Lung (tissue), 17 donors: ENCODE measurements at places on chromosomes 2 and 18.
A peak's percentile ranks its signal among the peaks of the same experiment; 100 is the strongest.

DNA sequence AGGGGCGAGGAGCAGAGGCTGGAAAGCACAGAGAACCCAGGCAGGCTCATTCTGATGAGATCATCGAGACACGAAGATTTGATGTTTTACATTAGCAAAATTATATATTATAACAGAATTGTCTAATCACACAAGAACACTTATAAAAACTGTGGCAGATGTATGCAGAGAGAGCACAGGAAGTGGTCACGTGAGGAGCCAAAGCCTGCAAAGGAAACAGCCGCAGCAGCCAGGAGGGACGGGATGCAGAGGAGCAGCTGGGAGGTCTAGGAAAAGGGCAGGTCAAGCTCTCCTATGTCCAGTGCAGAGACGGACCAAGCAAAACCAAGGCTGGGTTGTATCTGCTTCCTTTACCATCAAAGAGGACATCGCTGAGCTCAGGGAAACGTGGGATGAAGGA, 355.1 kb upstream of the MYT1L start:
- no peak for DNase-seq

- no peak for DNase-seq
These were observed 76.2 kb upstream of the ZNF532 start for GRCh38 chr18:58788470-58788869.

DNA sequence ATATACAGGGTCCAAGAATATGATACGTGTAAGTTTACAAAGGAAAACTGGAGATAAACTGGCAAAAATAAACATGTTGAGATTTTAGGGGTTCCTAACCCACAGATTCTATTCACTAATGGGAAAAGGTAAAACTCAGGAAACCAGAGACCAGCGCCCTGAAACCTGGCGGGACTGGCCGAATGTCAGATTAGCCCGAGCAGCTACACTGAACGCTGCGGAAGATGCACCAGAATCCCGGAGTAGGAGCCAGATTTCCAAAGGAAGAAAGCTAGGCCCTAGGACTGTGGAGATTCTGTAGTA, 679 bp upstream of the WDR75 start:
- no peak for DNase-seq

GRCh38 chr18:3692113-3692621, 242.2 kb downstream of the TGIF1 start:
- no peak for DNase-seq

DNA sequence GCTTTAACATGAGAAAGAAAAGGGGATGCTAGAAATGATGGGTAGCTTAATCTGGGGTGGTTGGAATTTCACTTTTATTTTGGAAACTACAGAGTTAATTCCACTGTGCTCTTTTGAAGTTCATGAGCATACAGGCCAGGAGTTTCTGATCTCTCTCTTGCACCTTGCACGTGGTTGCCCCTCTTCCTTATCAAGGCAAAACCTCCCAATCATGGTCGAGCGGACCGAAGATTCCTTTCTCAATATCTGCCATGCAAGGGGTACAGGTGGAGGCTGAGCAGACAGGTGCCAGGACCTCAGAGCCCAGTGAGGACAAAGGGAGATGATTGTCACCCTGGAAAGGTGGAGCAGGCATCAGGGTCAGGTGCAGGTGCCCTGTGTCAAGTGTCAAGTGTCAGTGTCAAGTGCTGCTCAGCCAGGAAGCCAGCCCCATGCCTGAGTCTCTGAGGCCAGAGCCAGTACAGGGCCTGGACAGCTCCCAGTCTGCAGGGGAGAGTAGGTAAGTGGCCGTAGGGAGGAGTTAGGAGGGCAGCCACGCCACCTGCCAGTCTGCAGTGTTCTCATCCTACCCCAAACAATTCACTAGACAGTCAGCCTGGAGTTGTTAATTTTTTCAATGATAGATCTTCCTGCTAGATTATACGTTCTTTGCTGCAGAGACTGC, 42.2 kb downstream of the LPIN1 start:
- DNase-seq, result no peak

GRCh38 chr2:49714454-49714853, 560.1 kb upstream of the FSHR start:
- no peak for DNase-seq

DNA sequence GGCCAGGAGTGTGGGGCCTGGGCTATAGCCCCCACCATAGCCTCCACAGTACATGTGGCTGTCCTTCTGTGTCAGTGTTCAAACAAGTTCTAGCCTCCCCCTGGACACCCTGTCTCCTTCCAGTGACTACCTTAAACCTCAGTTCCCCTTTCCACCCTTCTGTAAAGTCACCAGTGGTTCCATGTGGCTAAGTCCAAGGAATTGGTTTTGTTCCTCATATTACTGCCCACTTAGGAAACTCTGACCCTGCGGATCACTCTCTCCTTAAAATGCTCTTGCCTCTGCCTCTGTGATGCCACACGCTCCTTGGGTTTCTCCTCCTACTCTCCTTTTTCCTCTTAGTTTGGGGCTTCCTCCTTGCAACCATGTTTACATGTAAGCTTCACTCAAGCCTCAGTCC, 27.8 kb upstream of the REL start:
- DNase-seq, result no peak

DNA sequence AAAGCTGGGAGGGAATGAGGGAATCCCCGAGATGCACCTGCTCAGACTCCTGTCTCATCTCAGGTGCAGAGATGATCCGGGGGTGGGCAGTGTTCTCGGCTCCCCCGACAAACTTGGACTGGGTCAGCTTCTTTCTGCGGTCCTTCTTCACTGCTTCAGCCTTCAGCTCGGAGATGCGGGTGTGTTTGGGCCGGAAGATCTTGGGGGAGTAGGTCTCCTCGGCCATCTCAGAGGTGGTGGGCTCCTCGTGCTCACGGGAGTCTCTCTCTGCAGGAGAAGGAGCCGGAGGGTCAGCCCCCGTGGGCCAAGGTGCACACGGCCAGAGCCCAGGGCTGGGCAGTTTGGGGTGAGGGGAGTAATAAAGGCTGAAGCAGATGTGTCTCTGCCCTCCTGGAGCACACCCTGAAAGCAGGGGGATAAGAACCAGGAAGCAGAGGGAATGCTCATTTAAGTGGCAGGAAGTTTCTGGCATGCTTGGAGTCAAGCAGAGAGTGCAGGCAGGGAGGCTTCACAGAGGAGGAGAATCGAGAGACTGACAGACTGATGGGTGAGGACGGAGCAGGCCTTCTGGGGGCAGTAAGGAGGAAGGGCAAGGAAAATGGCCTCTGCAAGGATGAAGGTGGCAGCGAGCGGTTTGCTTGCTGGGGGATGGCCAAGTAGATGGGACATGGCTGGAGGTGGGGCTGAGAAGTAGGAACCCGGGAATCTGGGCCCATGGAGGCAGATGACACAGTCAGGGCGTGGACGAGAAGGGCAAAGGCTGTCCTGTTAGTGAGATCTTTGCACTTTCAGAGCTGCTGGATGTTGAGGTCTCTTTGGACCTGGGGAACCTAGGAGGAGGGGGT, 16.3 kb downstream of the IGFBP5 start:
- DNase-seq, result no peak

GRCh38 chr18:13872373-13872772, 43.0 kb downstream of the MC2R start:
- no peak for DNase-seq

DNA sequence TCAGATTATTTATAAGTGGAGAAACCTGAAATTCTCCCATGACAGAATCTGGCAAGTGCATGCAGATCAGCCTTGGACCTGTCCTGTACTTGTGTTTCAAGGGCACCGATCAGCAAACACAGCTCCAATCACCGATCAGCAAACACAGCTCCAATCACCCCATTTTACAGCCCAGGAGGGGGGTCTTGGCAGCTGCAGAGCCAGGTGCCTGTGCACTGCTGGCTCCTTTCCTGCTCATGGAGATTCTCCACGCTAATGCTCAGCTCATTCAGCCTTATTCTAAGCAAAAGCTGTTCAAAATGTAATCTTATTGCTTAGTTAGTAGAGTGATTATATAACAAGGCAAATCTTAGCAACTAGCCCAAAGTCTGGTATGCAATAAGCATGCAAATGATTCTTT, 623.1 kb upstream of the HS6ST1 start:
- DNase-seq, result peak; percentile 4

- no peak for DNase-seq
These were observed 5.2 kb upstream of the HOXD4 start for GRCh38 chr2:176146101-176146500.

DNA sequence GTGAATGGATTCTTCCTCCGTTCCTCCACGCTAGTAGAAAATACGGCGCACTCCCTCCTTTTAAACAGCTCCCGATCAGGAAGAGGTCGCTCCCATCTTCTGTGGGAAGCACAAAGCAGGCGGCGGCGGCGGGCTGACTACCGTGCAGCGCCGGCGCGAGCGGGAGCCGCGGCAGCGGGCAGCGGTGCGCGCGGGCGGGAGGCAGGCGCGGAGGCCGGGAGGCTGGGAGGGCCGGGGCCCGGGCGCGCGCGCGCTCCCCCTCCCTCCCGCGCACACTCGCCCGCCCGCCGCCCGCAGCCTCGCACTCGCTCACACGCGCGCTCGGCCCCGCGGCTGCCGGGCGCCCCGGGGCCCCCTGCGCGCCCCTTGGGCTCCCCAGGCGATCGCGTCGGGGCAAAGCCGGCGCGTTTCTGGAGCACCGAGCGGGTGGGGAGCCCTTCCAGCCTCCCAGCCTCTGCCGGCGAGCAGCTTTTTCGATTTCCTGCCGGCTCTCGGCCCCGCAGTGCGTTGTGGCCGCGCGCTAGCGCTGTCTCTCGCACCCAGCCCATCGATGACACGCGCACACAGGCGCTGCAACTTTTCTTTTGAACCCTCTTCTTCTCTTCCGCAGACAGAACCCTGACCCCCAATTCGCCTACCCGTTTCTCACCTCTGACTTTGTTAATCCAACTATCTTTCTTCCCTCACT, at the start of gene SLC8A1:
SLC8A1 (minus strand) TSS at position 173 of the 688 bp plus-strand sequence.
- DNase-seq, result peak; percentile 57

DNA sequence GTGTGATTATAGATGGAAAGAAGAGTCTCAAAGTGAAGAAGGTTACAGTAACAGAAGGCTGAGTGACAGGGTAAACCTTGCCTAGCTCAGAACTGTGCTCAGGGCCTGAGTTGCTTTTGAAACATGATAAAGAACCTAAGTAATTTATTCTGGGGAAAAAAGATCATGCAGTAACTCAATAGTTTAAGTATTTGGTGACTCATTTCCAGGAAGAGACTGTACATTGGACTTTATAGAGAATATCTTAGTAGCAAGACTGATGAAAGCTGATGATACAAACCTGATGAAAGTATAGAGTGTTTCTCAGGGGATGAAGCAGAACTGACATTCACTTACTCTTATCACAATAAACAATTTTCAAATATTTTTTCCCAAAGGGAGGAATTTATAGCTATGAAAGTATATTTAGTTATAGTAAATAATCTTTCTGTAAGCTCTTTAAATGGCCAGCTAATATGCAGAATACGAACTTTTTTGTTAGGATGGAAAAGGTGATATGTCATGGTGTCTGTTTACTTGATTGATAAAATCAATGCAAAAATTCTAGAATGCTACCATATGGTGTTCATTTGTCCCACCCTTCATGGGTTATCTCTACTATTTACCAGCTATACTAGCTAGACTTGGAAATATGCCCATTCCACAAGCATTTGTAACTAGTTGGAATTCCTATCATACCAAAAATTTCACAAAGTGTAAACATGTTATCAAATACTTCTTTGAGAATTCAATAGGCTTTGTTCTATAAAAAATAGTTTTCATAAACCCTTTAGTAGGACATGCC, 1265.5 kb upstream of the ACVR2A start:
- DNase-seq, result peak; percentile 60

GRCh38 chr2:161208527-161209139, 48.4 kb downstream of the TANK start:
- no peak for DNase-seq

DNA sequence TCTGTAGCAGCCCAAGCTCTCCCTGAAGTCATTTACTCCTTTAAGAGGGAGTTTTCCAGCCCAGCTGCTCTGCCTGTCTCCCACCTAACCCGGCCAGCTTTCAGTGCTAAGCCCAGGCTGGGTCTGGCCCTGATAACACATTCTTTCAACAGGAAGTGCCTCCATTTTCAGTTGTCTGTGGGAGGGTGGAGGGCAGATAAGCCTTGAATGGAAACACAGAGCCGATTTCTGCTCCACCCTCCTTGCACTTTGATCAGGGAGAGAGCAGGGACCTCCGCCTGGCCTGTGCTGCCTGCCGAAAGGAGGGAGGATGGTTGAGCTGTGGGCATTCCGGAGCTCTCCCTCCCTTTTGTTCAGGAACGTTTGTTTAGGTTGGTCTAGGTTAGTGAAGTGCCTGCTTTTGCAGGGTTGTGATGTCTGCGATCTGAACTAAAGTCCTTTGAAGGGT, 24.8 kb downstream of the GATA6 start:
- peak; percentile 67 for DNase-seq

DNA sequence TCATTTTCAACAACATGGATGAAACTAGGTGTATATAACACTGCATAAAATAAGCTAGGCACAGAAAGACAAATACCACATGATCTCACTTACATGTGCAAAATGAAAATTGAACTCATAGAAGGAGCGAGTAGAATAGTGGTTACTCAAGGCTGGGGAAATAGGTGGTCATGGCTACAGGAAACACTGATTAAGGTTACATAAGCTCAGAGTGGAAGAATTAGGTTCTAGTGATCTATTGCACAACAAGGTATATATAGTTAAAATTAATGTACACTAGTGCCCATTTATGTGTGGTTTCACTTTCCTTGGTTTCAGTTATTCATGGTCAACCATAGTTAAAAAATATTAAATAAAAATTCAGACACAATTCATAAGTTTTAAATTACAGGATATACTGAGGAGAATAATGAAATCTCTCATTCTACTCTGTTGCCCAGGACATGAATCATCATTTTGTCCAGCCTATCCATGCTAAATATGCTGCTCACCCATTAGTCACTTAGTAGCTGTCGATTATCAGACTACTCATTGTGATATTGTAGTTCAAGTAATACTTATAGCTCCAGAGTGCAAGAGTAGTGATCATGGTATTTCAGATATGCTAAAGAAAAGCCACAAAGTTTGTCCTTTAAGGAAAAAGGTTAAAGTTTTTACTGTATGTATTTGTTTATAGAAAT, 1530.9 kb upstream of the LRRTM1 start:
- no peak for DNase-seq

GRCh38 chr18:79549638-79550000, 130.0 kb upstream of the CTDP1 start:
- DNase-seq, result no peak

- no peak for DNase-seq
These were observed 160.9 kb upstream of the TTC39C start for GRCh38 chr18:23853448-23854195.

- no peak for DNase-seq
These were observed 4.7 kb downstream of the HTRA2 start for GRCh38 chr2:74534411-74534810.

DNA sequence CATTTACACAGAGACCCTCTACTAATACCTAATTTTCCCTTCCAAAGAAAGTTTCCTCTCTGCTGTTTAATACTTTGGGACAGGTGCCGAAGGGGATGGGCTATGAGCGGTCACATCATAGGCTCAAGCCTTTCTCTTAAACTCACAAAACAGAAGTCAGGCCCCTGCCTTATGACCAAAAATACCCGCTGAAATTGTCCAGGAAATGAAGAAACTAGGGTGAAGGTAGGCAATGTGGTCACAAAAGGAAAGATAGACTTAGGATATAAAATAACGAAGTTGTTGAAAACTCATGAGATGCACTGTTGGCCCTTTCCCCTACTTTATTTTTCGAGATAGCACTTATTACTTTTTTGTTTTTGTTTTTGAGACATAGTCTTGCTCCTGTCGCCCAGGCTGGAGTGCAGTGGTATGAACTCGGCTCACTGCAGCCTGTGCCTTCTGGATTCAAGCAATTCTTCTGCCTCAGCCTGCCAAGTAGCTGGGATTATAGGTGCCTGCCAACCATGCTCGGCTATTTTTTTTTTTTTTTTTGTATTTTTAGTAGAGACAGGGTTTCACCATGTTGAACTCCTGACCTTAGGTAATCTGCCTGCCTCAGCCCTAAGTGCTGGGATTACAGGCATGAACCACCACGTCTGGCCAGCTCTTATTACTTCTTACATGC, 16.3 kb downstream of the SLC8A1 start:
- no peak for DNase-seq
